ENCODE measurements at places on chromosomes 6 and 20. TPM values are rescaled to one million over a fixed set of nuclear protein-coding genes. Genes with fewer than 3 reads are reported as not detected.

DNA sequence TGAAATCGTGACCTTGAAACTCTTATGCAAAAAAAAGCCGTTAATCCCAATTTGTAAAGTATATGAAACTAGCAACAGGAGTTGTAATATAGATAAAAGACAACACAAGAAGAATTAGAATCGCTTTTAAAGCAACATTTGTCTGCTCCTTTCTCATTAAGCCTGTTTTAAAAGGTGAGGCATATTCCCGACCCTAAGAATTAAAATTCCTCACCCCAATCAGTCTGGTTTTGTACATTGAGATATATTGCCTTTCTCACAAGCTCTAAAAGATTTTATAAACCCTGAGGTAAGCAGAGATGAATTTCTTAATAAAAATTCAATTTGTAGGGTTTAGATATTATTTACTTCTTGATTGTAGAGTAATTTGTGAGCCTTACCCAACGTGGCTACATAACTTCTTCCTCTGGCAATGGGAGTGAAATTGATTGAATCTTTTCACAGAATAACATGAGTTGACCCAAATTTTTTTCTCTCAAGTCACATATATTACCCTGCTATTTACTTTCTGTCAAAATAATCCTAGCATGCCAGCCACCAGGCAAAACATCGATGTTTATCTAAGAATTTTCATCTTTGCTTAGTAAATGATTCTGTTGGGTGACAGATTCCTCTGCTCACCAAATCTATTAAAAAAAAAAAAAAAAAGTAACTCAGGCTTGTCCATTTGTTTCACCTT, 173.7 kb downstream of the HACE1 start:
- no peak overlapping the region for H3K4me3 ChIP-seq
- no peak for DNase-seq
- no peaks in the 10 kb centered on the region for H3K27me3 ChIP-seq
- no peak overlapping the region for H3K27ac ChIP-seq

- H3K4me1 ChIP-seq, result peaks cover 7% of the 10 kb centered on the region
- H3K27ac ChIP-seq, result no peak overlapping the region
- no peaks in the 10 kb centered on the region for H3K36me3 ChIP-seq
- no peaks in the 10 kb centered on the region for H3K27me3 ChIP-seq
Measured at GRCh38 chr6:21437581-21437980, 156.0 kb upstream of the SOX4 start.

DNA sequence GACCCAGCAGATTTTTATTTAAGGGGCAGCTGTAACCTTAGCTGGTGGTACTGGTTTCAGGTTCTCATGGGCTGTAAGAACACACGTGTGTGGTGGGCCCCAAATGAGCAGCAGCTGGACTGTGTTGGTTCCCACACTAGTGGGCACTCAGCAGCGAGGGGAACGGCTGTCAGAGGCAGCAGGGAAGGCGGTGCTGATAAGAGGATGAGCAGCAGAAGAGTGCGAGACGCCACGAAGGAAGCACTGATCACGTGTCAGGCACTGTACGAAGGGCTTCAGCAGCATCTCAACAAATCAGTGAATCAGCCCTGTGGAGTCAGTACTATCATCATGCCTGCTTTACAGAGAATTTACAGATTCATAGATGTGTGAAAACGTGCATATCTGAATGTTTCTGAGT, 41.0 kb upstream of the EMILIN3 start:
- no peak overlapping the region for H3K4me3 ChIP-seq
- no peaks in the 10 kb centered on the region for H3K4me1 ChIP-seq
- no peak overlapping the region for H3K27ac ChIP-seq
- H3K36me3 ChIP-seq, result peaks cover 29% of the 10 kb centered on the region

- H3K4me3 ChIP-seq, result no peak overlapping the region
- no peaks in the 10 kb centered on the region for H3K27me3 ChIP-seq
- no peaks in the 10 kb centered on the region for H3K4me1 ChIP-seq
- no peak for DNase-seq
Measured at GRCh38 chr6:11731423-11731822, 47.2 kb downstream of the ADTRP start.

GRCh38 chr20:61963885-61964674, 101.6 kb downstream of the TAF4 start:
- no peaks in the 10 kb centered on the region for H3K36me3 ChIP-seq
- no peak for DNase-seq
- no peak overlapping the region for H3K4me3 ChIP-seq
- H3K27ac ChIP-seq, result no peak overlapping the region
- H3K4me1 ChIP-seq, result no peaks in the 10 kb centered on the region

GRCh38 chr6:72149715-72150114, 263.4 kb downstream of the RIMS1 start:
- no peak overlapping the region for H3K27ac ChIP-seq
- H3K36me3 ChIP-seq, result no peaks in the 10 kb centered on the region
- H3K4me3 ChIP-seq, result no peak overlapping the region
- no peaks in the 10 kb centered on the region for H3K27me3 ChIP-seq
- H3K4me1 ChIP-seq, result no peaks in the 10 kb centered on the region
- DNase-seq, result peak; percentile 8

- no peak overlapping the region for H3K4me3 ChIP-seq
- H3K36me3 ChIP-seq, result no peaks in the 10 kb centered on the region
- no peak overlapping the region for H3K27ac ChIP-seq
- peaks cover 15% of the 10 kb centered on the region for H3K4me1 ChIP-seq
Measured at GRCh38 chr6:134357022-134357487, 39.1 kb upstream of the SGK1 start.

DNA sequence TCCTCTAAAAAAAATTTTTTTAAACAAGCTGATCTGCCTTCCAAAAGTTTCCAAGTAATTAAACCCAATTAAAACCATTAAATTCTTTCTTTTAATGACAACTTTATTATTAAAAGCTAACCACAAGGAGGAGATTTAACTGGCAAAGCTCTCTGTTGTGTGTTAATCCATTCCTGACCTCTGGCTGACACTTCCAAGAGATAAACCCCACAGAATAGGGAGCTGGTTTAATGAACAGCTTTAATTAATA, 230.8 kb downstream of the EYA2 start:
- no peak for DNase-seq
- peaks cover 33% of the 10 kb centered on the region for H3K4me1 ChIP-seq
- no peaks in the 10 kb centered on the region for H3K27me3 ChIP-seq
- peak overlapping the region; percentile 69 for H3K27ac ChIP-seq

GRCh38 chr20:4227085-4227821, 211.9 kb upstream of the RNF24 start:
- H3K4me1 ChIP-seq, result peaks cover 25% of the 10 kb centered on the region
- H3K27ac ChIP-seq, result no peak overlapping the region
- no peak overlapping the region for H3K4me3 ChIP-seq
- H3K27me3 ChIP-seq, result peaks cover 5% of the 10 kb centered on the region
- H3K36me3 ChIP-seq, result no peaks in the 10 kb centered on the region

DNA sequence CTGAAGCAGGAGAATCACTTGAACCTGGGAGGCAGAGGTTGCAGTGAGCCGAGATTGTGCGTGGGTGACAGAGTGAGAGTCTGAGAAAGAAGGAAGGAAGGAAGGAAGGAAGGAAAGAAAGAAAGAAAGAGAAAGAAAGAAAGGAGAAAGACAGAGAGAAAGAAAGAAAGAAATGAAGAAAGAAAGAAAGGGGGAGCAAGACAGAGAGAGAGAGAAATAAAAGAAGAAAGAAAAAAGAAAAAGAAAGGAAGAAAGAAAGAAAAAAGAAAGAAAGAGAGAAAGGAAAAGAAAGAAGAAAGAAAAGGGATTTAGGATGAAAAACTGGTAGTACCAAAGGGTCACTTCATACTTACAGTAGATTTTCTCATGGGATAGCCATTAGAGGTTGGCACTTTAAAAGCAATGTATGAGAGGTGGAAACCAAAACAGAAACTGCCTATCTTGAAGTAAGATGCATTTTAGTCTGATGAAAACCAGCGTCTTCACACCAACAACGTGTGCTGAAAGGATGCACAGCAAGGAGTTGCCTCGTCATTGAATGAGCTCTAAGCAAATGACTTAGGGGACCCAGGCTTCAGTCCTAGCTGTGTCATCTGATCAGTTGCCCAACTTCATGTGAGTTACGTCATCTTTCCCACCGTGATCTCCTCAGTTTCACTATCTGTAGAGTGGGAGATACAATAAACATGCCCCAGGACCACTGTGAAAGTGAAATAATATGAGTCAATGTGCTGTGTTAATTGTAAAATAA, 133.9 kb upstream of the NEDD9 start:
- no peaks in the 10 kb centered on the region for H3K36me3 ChIP-seq
- H3K27ac ChIP-seq, result peak overlapping the region; percentile 77
- H3K4me1 ChIP-seq, result peaks cover 22% of the 10 kb centered on the region
- no peak overlapping the region for H3K4me3 ChIP-seq

DNA sequence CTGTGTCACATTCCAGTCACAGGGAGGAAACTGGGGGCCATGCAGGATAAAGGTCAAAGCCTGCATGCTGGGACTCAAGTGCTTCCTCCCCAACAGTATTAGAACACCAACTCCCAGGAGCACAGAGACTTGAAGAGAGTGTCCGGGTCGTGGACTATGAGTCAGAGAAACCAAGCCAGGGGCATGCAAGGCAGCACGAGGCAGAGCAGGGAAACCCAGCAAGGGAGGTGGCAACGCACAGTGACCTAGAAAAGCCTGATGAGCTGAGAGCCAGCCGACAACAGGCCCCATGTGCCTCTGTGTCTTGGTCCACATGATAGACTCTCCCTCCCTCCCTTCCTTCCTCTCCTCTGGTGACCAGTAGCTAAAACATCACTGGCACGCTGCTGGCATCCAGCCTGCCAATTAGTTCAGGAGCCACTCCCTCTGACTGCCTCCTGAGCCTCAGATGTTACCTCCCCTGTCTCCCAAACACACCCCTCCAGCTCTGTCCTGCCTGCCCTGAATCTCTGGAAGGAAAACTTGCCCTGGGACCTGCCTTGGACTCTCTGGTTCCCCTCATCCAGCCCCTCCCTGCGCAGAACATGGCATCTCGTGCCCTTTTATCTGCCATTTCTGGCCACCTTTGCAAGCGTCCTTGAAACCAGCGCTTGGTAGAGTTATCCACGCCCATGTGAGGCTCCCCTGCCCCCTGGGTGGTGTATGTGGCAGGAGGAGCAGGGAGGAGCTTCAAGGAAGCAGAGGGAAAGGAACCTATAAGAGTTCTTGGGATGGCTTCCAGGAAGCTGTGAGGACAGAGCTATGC, 16.2 kb upstream of the RNF39 start:
- H3K4me1 ChIP-seq, result no peaks in the 10 kb centered on the region
- DNase-seq, result peak; percentile 51
- no peak overlapping the region for H3K27ac ChIP-seq
- H3K4me3 ChIP-seq, result no peak overlapping the region
- H3K27me3 ChIP-seq, result peaks cover 42% of the 10 kb centered on the region
- H3K36me3 ChIP-seq, result no peaks in the 10 kb centered on the region

DNA sequence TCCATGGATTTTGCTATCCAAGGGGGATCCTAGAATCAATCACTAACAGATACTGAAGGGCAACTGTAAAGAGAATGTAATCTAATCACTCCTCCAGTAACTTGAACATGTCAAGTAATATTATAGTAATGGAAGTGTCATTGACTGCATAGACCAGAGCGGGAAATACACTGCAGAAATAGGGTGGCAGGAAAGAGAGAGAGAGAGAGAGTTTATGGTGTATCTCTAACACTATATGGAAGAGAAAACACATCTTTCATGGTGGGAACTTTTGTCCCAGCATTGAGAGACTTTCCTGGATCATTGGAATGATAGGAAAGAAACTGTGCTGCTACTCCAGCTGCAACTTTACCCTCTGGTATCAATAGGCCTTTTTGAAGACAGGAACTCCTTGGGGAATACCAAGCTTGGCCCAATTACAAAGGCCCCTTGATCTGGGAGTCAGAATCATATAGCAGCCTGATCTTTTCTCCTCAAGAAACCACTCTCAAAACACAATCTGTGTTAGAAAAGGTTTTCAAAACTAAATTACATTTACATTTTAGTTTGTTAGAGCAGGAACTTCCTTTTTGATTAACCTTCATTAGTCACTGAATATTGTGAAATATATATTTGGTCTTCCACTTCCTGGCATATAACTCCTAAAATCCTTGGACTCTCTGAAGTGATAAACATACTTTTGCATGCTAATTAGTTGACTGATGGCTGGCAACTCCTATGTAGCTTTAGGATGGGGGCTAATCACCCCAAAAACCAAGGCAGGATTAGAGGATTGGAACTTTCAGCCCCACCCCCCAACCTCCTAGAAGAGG, 29.5 kb upstream of the RNGTT start:
- no peaks in the 10 kb centered on the region for H3K4me1 ChIP-seq
- H3K27me3 ChIP-seq, result no peaks in the 10 kb centered on the region
- H3K27ac ChIP-seq, result no peak overlapping the region
- H3K4me3 ChIP-seq, result no peak overlapping the region

- no peaks in the 10 kb centered on the region for H3K36me3 ChIP-seq
- H3K4me1 ChIP-seq, result no peaks in the 10 kb centered on the region
- DNase-seq, result no peak
- no peak overlapping the region for H3K4me3 ChIP-seq
- no peaks in the 10 kb centered on the region for H3K27me3 ChIP-seq
Measured at GRCh38 chr6:147117580-147117979, 86.6 kb upstream of the STXBP5 start.

DNA sequence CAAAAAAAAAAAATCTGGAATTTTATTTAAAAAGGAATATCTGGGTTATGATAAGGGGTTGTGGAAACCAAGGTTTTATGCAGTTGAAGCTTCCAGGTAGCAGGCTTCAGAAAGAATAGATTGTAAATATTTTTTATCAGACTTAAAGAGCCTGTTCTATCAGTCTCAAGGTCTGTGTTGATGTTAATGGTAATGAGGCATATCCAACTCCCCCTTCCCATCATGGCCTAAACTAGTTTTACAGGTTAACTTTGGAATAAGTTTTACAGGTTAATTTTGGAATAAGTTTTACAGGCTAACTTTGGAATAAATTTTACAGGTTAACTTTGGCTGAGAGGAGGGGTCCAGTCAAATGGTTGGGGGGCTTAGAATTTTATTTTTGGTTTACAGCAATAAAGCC, 92.4 kb downstream of the CD24 start:
- H3K4me1 ChIP-seq, result no peaks in the 10 kb centered on the region
- no peak overlapping the region for H3K4me3 ChIP-seq
- H3K36me3 ChIP-seq, result no peaks in the 10 kb centered on the region
- DNase-seq, result no peak
- no peaks in the 10 kb centered on the region for H3K27me3 ChIP-seq

- peaks cover 12% of the 10 kb centered on the region for H3K4me1 ChIP-seq
- H3K27me3 ChIP-seq, result no peaks in the 10 kb centered on the region
- H3K36me3 ChIP-seq, result no peaks in the 10 kb centered on the region
- DNase-seq, result peak; percentile 32
- no peak overlapping the region for H3K27ac ChIP-seq
Measured at GRCh38 chr6:150072201-150072600, 3.3 kb upstream of the ULBP3 start.

GRCh38 chr6:81766482-81767069, 14.1 kb upstream of the TENT5A start:
- no peaks in the 10 kb centered on the region for H3K36me3 ChIP-seq
- H3K27ac ChIP-seq, result peak overlapping the region; percentile 82
- peaks cover 30% of the 10 kb centered on the region for H3K4me1 ChIP-seq
- H3K27me3 ChIP-seq, result no peaks in the 10 kb centered on the region
- DNase-seq, result peak; percentile 97
- H3K4me3 ChIP-seq, result no peak overlapping the region

Gene PROCR
- total RNA-seq, result 39.5 TPM

Gene TRIM38
- total RNA-seq, result 6.8 TPM

Gene OR2H1
- not detected for total RNA-seq

Gene AVP
- not detected for total RNA-seq

Gene TCF19
- total RNA-seq, result 2.5 TPM

Gene GSTA4
- 10.9 TPM for total RNA-seq

Gene SAMD3
- total RNA-seq, result 0.45 TPM

Gene MCHR2
- total RNA-seq, result not detected

Gene GSTA3
- not detected for total RNA-seq

Gene CFAP206
- total RNA-seq, result 0.60 TPM

Gene EEF1A2
- total RNA-seq, result 37.6 TPM

Gene PSMB8
- 45.5 TPM for total RNA-seq

Gene HNF4A
- total RNA-seq, result not detected
